ENCODE measurements at places on chromosomes 3 and 15. TPM values are rescaled to one million over a fixed set of nuclear protein-coding genes. Genes with fewer than 3 reads are reported as not detected.

Gene RTP4
- total RNA-seq = not detected

GRCh38 chr15:64560998-64561397 lies 100.6 kb downstream of the ZNF609 start:
- no peak for DNase-seq

DNA sequence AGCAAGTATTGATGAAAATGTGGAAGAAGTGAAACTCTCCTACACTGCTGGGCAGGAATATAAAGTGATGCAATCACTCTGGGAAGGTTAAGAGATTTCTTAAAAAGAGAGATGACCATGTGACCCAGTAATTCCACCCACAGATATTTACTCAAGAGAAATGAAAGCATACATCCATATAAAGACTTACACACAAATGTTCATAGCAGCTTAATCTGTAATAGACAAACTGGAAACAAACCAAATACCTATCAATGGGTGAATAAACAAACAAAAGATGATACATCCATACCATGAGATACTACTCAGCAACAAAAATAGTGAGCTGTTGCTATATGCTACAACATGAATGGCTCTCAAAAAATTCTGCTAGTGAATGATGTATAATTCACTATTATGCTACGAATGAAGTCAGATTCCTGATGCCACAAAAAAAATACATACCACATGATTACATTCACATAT lies 463.3 kb downstream of the MAGI1 start:
- peak; percentile 65 for DNase-seq

Gene GORASP1
- 40.7 TPM for total RNA-seq

Gene TMC3
- not detected for total RNA-seq

DNA sequence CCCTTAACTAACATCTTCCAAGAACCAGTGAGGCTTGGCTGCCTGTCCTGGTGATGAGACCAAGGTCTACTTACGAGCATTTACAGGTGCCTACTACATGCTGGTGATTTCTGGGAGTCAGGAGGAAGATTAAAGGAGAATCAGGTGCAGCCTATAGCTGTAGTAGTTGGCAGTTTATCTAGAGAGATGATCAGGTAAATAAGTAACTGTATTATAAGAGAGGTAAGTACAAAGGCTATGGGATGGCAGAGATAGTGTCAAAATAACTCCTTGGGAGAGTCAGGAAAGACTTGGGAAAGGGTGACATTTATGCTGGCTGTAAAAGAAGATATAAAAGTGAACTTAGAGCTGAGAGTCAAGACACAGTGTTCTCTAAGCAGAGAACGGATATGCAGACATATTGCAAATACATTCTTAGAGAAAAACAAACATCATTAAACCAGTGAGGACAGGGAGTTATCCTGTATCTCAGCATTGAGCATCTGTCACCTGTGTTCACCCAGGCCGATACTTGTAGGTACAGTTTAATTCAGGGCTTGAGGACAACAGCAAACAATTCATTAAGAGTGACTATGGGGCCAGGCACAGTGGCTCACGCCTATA lies 49.7 kb upstream of the ACP3 start:
- DNase-seq = no peak

Gene UROC1
- total RNA-seq = not detected

Gene LSMEM2
- total RNA-seq = not detected

Gene ELP6
- total RNA-seq = 33.5 TPM

Gene MESD
- total RNA-seq = 29.7 TPM
